Sciatic nerve (tissue), 2 donors: ENCODE measurements at places on chromosomes 16 and 17.
A peak's percentile ranks its signal among the peaks of the same experiment; 100 is the strongest.

DNA sequence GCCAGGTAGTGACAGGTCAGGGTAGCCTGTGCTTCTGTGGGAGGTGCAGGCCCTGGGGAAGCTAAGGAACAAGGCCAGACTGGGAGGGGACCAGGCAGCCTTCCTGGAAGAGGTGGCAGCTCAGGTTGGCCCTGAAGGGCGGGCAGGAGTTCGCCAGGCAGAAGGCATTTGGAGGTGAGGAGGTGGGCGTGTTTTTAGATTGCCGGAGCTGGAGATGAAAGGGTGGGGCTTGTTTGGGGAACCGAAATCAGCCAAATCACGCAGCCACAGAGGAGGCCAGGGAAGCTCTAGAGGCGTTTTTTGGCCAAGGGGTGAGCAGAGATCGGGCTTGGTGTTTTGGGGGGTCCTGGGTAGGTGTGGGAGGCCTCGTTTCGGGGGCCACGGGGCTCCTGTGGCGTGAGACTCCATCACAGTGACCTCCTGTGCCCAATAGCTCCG is 7.6 kb downstream of the ADCY7 start:
- DNase-seq = peak; percentile 57

- DNase-seq = no peak
These were observed 141.3 kb upstream of the NETO2 start for GRCh38 chr16:47284999-47285398.

DNA sequence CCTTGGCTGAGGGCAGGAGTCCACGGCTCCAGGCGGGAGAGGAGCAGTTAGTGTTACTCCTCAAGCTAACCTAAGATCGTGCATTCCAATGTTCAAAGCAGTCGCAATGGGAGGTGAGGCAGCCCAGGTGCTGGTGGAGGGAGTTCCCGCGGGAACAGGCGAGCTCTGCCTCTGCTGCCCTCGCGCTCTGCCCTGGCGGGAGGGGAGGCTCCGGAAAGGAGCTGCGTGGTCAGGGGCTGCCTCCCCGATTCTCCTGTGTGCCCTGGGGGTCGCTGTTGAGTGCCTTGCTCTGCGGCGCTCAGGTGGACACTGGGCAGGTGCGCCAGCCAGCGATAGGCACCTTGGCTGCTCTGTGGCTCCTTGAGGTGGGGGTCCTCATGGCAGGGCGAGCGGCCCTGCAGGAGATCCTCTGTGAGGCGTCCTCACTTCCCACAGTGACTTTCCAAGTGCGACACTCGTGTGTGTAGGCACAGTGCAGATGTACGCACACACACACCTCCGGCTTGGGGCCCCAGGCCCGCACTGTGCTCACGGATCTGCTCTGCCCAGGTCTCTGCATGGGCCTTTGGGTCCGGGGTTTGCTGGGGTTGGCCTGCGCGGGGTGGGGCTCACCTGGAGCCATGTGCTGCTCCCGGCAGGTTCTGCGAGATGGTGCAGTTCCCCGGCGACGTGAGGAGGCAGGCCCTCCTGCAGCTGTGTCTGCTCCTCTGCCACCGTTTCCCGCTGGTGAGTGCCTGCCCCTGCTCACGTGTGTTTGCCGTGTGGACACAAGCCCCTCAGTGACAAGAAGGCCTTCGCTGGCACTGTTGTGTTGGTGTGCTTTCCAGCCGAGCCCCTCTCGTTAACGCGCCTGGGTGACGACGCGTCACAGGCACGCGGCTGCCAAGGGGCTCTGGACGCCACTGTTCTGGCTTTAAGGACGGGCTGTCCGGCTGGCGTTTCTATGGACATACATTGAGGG is 97.9 kb upstream of the ZNF750 start:
- peak; percentile 38 for DNase-seq

GRCh38 chr17:62996221-62996620 is 30.2 kb downstream of the TANC2 start:
- no peak for DNase-seq

GRCh38 chr17:15392326-15392741 is 50.9 kb upstream of the TEKT3 start:
- DNase-seq = no peak

GRCh38 chr17:76353004-76353598 is 615 bp downstream of the PRPSAP1 start:
- DNase-seq = peak; percentile 62

- no peak for DNase-seq
These were observed 20.7 kb downstream of the WFDC1 start for GRCh38 chr16:84315422-84315821.

- DNase-seq = no peak
These were observed 123.1 kb downstream of the LYRM1 start for GRCh38 chr16:21023509-21024202.

DNA sequence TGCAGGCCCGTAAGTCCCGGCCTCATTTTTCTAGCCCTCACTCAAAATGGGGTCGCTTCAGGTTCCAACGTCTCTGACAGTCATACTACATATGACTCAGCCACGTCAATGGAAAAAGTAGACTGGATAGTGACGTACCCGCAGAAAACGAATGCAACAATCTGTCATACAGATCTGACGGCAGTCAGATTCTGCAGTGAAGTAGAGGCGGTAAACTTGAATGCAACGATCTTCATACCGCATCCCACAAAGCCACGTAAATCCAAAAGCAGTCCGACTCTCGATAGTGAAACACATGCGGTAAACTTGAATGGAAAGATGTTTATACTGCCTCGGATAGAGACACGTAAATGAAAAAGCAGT is 38.4 kb upstream of the ARL4D start:
- DNase-seq = no peak

DNA sequence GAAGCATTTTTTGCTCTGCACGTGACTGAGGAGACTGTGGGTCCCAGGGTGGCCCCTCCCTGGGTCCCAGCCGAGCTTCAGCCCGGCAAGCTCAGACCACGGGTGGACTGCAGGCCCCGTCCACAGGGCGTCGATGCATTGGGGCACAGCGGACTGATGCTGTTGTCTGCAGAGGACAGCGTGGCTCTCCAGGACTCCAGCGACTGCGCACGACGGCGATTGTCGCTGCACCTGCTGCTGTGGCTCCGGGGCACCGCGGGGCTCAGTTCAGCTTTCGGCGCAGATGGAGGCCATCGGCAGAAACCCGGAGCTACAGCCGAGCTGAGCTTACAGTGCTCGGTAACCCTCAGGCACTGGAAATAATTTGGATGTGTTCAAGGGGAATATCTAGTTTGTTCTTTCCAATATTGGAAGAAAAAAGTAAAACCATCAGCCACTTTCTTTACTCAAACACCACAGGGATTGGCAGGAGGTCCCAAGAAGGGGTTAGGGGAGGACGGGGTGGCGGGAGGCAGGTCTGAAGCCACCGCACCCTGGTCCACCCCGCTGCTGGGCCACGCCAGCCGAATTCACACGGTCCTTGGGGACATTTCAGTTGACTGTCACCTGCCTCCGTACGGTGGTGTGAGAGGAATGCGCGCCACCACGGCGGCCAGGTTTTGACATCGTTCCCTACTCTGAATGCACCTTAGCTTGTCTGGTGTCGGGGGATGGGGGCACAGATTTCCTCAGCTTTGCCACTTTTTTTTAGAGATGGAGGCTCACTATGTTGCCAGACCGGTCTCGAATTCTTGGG is 88.7 kb upstream of the RPH3AL start:
- DNase-seq = no peak
